ENCODE measurements at places on chromosomes 4 and X. TPM values are rescaled to one million over a fixed set of nuclear protein-coding genes. Genes with fewer than 3 reads are reported as not detected.

The DCAF12L1 gene
- total RNA-seq: not detected

The SNX12 gene
- 60.4 TPM for total RNA-seq

The TCP11X2 gene
- total RNA-seq: not detected

The FREM3 gene
- 0.18 TPM for total RNA-seq

The UGT2B28 gene
- total RNA-seq: not detected

The NELFA gene
- 17.7 TPM for total RNA-seq

The CLNK gene
- 0.30 TPM for total RNA-seq

The NEUROG2 gene
- total RNA-seq: not detected

The DCUN1D4 gene
- total RNA-seq: 69.6 TPM

The ZNF182 gene
- 7.4 TPM for total RNA-seq

The ATP2B3 gene
- 0.19 TPM for total RNA-seq

GRCh38 chr4:94534401-94535312 is 82.9 kb downstream of the PDLIM5 start:
- DNase-seq: no peak
- peak overlapping the region; percentile 71 for H3K27ac ChIP-seq
- H3K4me1 ChIP-seq: peaks cover 17% of the 10 kb centered on the region

- H3K36me3 ChIP-seq: no peaks in the 10 kb centered on the region
- no peaks in the 10 kb centered on the region for H3K4me1 ChIP-seq
- no peak for DNase-seq
- no peaks in the 10 kb centered on the region for H3K27me3 ChIP-seq
- H3K4me3 ChIP-seq: no peak overlapping the region
Measured at GRCh38 chr4:142473960-142474338, 372.2 kb downstream of the INPP4B start.

GRCh38 chr4:63492515-63492914 is 916.7 kb downstream of the TECRL start:
- H3K27ac ChIP-seq: no peak overlapping the region
- no peaks in the 10 kb centered on the region for H3K36me3 ChIP-seq
- H3K27me3 ChIP-seq: no peaks in the 10 kb centered on the region

- DNase-seq: no peak
- no peaks in the 10 kb centered on the region for H3K27me3 ChIP-seq
- H3K27ac ChIP-seq: no peak overlapping the region
- no peaks in the 10 kb centered on the region for H3K4me1 ChIP-seq
- no peaks in the 10 kb centered on the region for H3K36me3 ChIP-seq
Measured at GRCh38 chrX:9704876-9705465, 60.7 kb downstream of the GPR143 start.

DNA sequence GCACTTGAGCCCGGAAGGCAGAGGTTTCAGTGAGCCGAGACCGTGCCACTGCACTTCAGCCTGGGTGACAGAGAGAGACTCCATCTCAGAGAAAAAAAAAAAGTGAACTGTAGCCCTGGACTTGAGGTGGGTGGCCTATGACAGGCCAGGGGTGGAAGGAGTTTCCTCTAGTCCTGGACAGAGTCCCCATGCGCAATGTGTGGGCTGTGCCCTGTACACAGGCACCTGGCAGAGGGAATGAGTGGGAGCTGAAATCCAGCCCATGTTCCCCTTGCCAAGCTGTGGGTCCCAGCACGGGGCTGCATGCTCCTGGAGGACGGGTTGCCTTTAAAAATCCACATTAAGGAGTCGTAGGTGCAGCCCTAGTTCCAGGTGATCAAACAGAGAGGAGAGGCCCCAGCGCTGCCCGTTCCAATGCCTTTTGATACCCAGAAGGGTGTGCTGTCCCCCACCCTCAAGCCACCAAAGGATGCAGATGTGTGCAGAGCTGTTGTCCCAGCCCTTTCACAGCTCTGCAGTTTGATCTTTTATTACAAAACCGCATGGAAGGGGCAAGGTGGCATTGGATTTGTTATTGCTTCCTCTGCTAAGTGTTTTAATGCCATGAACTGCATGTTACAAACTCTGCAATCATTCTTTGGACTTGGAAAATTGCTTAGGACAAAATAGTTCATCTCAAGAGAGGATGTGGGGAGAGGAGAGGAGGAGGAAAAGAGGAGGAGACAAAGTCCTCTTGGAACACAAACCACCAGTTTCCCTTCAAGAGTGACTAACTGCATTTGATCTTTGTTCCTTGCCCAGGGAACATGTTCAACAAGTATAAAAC is 38.0 kb upstream of the PDK3 start:
- H3K4me3 ChIP-seq: no peak overlapping the region
- no peaks in the 10 kb centered on the region for H3K4me1 ChIP-seq
- DNase-seq: no peak
- no peaks in the 10 kb centered on the region for H3K27me3 ChIP-seq

- no peaks in the 10 kb centered on the region for H3K4me1 ChIP-seq
- H3K36me3 ChIP-seq: no peaks in the 10 kb centered on the region
- H3K27me3 ChIP-seq: no peaks in the 10 kb centered on the region
- H3K4me3 ChIP-seq: no peak overlapping the region
Measured at GRCh38 chrX:39499996-39500395, 597.8 kb downstream of the BCOR start.

- no peak overlapping the region for H3K4me3 ChIP-seq
- no peak for DNase-seq
- H3K27ac ChIP-seq: no peak overlapping the region
- H3K4me1 ChIP-seq: no peaks in the 10 kb centered on the region
- no peaks in the 10 kb centered on the region for H3K27me3 ChIP-seq
Measured at GRCh38 chrX:72069350-72070160, 62.2 kb downstream of the RTL5 start.

DNA sequence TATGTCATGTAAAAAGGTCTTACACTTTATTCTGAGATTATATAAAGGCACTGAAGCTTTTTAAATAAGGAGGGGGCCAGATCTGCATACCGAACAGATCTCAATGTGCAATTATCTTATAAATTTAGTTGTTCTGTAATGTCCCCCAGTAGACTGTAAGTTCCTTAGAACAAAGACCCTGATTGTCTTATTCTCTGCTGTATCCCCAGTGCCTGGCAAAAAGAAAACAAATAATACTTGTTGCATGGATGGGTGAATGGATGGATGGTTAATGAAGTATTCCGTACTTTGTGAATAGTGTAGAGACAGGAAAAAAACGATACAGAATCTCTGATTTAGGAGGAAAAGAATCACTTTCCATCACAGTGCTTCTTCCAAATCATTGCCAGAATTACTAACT is 141.5 kb downstream of the CHM start:
- no peak overlapping the region for H3K4me3 ChIP-seq
- no peaks in the 10 kb centered on the region for H3K36me3 ChIP-seq
- DNase-seq: no peak
- no peaks in the 10 kb centered on the region for H3K4me1 ChIP-seq

DNA sequence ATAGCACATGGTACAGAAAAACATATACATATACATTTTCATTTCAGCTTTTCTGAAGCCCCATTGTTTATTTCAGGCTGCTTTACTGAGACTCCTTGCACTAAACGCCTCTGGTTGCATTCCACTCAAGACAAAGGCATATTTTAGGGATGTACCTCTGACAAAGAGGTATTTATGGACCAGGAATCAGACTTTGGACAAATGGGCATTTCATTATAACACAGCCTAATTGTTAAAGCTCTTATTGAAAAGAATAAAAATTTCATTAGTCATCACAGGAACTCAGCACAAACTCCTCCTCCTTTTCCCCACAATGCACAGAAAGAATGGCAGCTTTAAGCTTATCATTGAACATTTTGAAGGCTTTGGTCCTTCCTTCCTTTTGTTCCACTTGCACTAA is 62.9 kb upstream of the UGT8 start:
- H3K4me1 ChIP-seq: no peaks in the 10 kb centered on the region
- no peak overlapping the region for H3K27ac ChIP-seq
- DNase-seq: no peak
- no peaks in the 10 kb centered on the region for H3K27me3 ChIP-seq
- H3K4me3 ChIP-seq: no peak overlapping the region
- no peaks in the 10 kb centered on the region for H3K36me3 ChIP-seq

DNA sequence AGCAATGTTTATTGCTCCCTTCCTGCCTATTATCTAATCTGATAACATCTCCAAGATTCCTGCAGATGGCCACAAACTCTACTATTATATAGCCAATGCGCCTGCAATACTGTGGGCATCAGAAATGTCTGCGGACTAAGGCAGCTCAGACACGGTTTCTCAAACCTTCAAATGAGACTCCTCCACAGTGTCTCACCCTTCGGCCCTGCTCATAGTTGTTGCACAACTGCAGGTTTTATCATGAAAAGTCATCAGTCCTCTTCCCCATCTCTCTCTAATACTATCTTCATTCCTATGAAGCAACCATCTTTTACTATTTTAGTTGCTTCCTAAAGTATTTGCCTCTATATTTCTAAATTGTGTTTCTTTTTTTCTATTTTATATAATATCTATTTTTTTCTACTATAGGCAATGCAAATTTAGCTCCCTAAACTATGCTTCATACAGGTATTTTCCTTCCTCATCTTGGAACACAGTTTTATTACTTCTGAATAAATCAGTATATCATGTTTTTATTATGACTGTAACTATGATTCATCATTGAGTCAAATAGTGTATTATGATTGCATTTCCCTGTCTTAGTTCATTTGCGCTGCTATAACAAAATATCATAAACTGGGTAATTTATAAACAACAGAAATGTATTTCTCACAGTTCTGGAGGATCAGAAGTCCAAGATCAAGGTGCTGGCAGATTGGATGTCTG is 129.7 kb upstream of the EDNRA start:
- no peaks in the 10 kb centered on the region for H3K27me3 ChIP-seq
- H3K36me3 ChIP-seq: no peaks in the 10 kb centered on the region
- DNase-seq: no peak

DNA sequence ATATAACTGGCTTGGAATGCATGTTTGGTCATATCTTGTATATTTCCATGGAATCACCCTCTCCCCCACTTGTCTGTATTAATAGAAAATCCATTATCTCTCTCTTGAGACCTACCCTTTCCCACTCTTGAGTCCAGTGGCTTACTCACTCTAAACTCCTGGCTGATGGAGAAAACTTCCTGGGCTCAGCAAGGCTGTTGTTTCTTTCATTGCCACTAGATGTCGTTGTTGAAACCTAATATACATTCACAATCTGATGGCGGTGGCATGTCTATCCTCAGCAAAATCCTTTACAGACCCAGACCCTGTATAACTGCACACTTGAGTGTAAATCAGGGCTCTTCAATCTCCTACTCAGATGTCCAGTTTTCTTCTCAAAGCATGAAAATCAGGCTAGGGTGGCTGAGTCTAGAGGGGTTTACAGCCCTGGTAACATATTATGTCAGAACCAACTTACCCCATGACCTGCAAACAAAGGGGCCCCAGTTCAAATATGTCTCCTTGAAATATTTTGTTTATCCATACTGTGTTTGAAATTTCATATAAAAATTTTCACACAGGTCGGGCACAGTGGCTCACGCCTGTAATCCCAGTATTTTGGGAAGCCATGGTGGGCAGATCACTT is 70.0 kb upstream of the FAM241A start:
- H3K27me3 ChIP-seq: no peaks in the 10 kb centered on the region
- no peaks in the 10 kb centered on the region for H3K4me1 ChIP-seq
- no peak overlapping the region for H3K27ac ChIP-seq
- no peak for DNase-seq
- H3K4me3 ChIP-seq: no peak overlapping the region
- no peaks in the 10 kb centered on the region for H3K36me3 ChIP-seq

GRCh38 chr4:41148931-41149330 is 65.4 kb downstream of the APBB2 start:
- H3K4me3 ChIP-seq: no peak overlapping the region
- peaks cover 11% of the 10 kb centered on the region for H3K4me1 ChIP-seq
- no peak for DNase-seq
- no peaks in the 10 kb centered on the region for H3K27me3 ChIP-seq
- H3K36me3 ChIP-seq: no peaks in the 10 kb centered on the region

DNA sequence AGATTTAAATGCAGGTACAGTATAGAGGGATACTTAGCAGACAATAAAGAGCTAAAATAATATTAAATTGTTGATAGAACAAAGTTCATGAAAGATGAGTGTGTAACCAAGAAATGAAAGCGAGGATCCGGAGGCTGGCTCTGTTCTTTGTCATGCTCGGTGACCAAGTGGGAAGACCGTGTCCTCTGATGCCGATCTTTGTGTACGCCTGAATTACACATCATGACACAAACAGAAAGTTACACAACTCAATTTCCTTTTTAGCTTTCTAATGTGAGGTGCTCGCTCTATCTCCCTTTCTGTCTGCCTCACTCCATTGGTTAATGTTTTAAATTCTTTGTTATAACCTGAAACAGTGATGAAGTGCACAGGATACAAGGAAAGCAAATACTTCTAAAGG is 114.8 kb upstream of the NEIL3 start:
- no peak for DNase-seq
- H3K36me3 ChIP-seq: no peaks in the 10 kb centered on the region
- no peaks in the 10 kb centered on the region for H3K27me3 ChIP-seq
- H3K4me3 ChIP-seq: no peak overlapping the region
- no peaks in the 10 kb centered on the region for H3K4me1 ChIP-seq

DNA sequence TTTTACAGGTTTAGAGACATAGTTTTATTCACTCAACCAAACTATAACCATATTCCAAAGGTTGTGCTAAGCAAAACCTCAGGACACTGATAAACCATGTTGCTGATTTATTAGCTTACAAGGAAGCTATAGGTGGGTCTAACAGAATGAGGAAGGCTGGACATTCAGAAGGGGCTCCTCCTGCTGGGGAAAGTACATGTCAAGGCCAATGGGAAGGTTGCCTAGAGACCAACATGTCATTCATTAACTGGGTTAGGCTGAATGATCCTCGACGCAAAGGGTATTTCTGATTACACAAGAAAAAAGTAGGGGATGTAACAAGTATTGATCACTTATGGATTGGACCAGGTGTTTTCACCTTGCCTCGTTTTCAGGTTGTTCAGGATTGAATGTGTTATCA is 30.3 kb downstream of the SLC10A6 start:
- no peaks in the 10 kb centered on the region for H3K4me1 ChIP-seq
- H3K27me3 ChIP-seq: no peaks in the 10 kb centered on the region
- H3K27ac ChIP-seq: no peak overlapping the region
- no peak overlapping the region for H3K4me3 ChIP-seq

GRCh38 chr4:152571770-152572169 is 35.9 kb upstream of the FBXW7 start:
- no peaks in the 10 kb centered on the region for H3K4me1 ChIP-seq
- H3K36me3 ChIP-seq: no peaks in the 10 kb centered on the region
- H3K27ac ChIP-seq: no peak overlapping the region
- no peak for DNase-seq

DNA sequence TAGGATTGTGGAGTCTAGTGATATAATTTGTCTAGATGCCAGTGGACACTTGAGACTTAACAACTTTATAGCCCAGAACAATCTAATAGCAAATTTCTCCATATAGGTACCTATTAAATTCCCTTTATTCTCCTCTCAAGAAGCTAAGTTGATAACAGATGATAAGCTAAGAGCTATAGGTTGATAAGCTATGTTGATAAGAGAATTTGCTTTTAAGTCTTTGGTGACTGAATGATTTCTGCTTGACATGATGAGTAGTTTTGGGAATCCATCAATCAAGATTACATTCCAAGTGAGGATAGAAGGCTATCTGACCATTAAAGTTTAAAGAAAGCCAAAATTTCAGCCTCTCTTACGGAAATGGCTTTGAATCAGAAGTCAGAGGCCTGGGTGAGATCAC is 131.6 kb downstream of the EMCN start:
- H3K4me3 ChIP-seq: no peak overlapping the region
- no peaks in the 10 kb centered on the region for H3K27me3 ChIP-seq
- H3K36me3 ChIP-seq: no peaks in the 10 kb centered on the region
- DNase-seq: no peak
